HuH-7.5 (cell line): ENCODE measurements at places on chromosomes 12 and 14.

DNA sequence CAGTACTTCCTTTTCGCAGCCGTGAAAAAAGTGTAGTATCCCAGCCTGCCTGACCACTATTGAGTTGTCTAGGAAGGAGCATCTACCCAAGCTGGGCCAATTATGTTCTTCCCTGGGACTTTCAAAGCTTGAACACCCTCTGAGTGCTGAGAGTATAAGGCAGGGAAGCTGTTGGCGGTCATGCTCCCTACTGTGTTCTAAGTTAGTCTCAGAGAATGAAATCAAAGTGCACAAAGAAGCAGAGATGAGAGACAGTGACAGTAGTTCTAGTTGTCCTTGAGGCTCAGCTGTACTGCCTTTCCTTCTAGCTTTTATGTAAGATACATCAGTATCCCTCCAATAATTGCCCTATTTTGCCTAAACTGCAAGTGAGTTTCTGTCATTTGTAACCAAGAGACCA, 427.1 kb upstream of the SEL1L start:
- no peak for DNase-seq

DNA sequence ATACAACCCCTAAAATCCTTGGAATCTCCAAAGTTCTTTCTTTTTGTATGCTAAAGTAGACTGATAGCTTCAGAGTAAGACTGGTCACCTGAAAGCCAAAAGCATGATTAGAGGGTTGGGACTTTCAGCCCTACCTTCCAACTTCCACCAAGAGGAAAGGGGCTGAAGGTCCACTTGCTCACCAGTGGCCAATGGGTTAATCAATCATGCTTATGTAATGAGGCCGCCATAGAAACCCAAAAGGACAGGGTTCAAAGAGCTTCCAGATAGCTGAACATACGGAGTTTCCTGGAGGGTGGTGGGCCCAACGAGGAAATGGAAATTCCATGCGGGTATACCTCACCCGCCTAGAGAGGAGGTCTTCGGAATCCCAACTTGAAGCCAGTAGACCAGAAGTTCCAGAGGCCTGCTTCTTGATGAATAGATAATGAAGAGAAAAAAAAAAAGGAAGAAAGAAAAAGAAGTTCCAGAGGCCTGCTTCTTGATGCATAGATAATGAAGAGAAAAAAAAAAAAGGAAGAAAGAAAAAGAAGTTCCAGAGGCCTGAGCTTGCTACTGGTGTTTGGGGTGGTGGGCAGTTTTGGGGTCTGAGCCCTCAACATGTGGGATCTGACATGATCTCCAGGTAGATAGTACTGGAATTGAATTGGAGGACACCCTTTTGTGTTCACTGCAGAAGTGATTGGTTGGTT, 11.2 kb upstream of the BTG1 start:
- DNase-seq = no peak

- no peak for DNase-seq
Observed at GRCh38 chr14:59481407-59481806, 2.8 kb downstream of the L3HYPDH start.

DNA sequence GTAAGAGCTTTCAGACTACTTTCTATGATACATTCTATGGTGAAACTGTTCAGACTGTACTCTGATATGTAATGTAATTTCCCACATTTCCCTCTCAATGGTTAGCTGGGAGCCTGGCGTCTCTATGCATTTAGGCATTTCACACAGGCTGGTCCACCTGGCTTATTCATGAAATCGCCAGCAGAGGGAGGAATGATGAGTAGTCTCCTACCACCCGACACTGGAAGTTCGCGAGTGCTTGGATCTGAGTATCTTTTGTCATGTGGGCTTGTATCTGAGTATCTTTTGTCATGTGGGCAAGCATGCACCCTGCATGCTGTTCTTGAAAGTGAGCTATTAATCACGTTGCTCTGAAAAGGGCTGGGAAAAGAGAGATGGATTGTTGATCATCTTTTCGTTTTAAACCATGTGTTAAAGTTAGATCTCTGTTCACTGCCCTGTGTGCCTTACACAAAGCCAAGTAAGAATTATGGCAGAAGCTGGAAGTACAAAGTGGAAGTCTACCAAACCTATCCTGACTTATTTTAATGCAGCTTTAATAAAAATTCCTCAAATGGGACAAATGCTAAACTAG, 235.0 kb downstream of the ATP23 start:
- DNase-seq = peak; percentile 28
